Ovary (tissue), 10 donors: ENCODE measurements at places on chromosomes 1 and 21. TPM values are rescaled to one million over a fixed set of nuclear protein-coding genes. Genes with fewer than 3 reads are reported as not detected.

Gene NPPB
- not detected for total RNA-seq

Gene LRRN2
- 0.72 TPM for total RNA-seq

Gene KCNA3
- total RNA-seq = 2.1 TPM

Gene FCRL6
- 0.48 TPM for total RNA-seq

Gene ABCA4
- 0.38 TPM for total RNA-seq

Gene CADM3
- total RNA-seq = 0.94 TPM

Gene IRF6
- 3.6 TPM for total RNA-seq

DNA sequence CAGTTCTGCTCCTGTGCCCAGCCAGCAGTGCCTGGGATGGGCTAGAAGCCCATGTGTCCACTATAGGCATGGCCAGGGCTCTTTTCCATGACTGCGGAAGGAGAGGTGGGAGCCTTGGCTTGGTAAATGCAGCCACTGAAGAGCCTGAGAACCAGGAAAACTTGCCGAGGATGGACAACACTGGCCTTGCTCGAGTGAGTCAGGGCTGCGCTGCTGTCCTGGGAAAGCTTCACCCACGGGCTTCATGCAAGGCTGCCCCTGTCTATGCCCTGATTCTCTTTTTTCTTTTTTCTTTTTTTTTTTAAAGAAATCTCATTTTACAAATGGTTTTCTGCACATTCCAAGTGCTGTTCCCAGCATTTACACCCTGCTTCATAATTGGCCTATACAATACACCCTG, 156.5 kb downstream of the CAMTA1 start:
- no peaks in the 10 kb centered on the region for H3K27me3 ChIP-seq
- H3K4me1 ChIP-seq = no peaks in the 10 kb centered on the region
- H3K36me3 ChIP-seq = no peaks in the 10 kb centered on the region

DNA sequence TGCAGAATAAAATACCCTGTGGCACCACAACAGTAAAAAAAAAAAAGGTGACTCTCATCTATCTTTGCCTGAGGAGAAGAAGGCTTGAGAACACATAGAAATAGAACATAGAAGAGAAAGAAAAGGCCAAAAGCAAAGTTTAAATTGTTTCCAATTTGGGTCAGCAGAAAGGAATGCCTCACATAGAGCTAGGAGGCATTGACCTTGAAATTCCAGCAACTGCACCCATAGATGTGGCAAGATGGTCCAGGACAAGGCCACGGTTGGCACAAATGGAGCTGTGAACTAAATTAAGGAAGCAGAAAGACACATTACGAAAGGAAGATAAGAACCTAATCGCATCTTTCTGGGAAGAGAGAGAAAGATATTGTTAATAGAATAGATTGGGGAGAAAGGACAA, 588.3 kb downstream of the LMO4 start:
- DNase-seq = no peak
- H3K4me3 ChIP-seq = no peak overlapping the region
- H3K4me1 ChIP-seq = no peaks in the 10 kb centered on the region

- no peaks in the 10 kb centered on the region for H3K36me3 ChIP-seq
- no peak overlapping the region for H3K27ac ChIP-seq
- H3K27me3 ChIP-seq = no peaks in the 10 kb centered on the region
- no peak for DNase-seq
Measured at GRCh38 chr1:47561523-47562007, 123.7 kb downstream of the FOXD2 start.

DNA sequence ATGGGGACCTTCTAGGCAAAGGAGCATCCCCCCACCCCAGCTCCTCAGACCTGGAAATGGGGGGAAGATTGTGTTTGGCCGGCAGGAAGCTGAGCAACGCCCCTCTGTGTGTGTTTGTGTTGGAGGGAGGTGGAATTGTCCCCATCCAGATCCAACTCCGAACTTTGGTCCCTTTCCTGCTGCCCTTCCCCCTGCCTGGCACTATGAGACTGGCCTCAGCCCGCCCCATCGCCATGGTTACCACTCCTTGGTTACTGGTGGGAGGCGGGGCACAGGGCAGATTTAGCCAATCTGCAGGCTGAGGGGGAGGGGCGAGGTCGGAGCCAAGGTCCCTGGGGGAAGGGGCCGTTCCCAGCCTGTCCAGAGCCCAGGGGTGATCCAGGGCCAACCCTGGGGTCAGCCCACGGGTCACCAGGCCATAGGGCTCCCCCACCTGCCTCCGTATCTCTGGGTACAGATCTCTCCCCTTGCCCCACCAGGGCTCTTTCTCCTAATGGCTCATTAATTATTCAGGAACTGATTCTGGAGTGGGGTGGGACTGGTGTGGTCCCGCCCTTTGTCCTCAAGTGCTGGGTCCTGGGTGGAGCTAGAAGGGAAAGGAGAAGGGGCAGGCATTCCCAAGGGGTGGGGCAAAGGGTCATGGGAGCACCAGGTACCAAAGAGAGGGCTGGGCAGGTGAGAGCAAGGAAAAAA, 15.2 kb downstream of the PTPRF start:
- H3K4me1 ChIP-seq = peaks cover 21% of the 10 kb centered on the region
- no peaks in the 10 kb centered on the region for H3K36me3 ChIP-seq
- DNase-seq = peak; percentile 63
- H3K27ac ChIP-seq = no peak overlapping the region

DNA sequence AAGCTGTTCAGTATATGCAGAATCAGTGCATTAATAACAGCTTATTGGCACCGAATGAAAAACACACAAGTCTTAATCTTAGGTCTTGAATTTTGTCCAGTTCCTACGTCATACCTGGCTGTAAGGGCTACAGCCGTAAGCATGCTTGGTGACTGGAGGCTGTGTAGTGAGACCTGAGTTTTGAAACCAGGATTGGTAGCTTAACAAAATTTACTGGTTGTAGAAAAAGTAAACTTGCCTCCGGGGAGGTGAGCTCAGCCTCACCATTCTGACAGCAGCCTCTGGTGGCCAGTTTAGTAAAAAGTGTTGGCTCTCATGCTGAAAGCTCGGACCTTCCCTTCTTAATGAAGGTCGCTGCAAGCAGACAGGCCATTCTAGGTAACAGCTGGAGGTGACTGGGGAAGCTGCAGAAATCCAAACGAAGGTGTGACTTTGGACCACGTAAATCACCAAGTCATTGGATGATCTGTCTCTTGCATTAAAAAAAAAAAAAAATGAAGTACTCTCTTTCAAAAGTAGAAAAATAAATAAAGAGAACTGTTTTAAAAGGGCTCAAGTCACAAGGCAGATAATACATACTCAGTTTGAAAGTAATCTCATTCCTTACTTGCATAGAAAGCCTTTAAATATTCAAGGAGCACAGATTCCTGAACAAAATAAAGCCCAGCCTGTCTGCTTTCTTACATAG, 48.9 kb downstream of the HLCS start:
- H3K4me3 ChIP-seq = no peak overlapping the region
- DNase-seq = no peak
- no peaks in the 10 kb centered on the region for H3K27me3 ChIP-seq
- peaks cover 1% of the 10 kb centered on the region for H3K4me1 ChIP-seq
- no peak overlapping the region for H3K27ac ChIP-seq

DNA sequence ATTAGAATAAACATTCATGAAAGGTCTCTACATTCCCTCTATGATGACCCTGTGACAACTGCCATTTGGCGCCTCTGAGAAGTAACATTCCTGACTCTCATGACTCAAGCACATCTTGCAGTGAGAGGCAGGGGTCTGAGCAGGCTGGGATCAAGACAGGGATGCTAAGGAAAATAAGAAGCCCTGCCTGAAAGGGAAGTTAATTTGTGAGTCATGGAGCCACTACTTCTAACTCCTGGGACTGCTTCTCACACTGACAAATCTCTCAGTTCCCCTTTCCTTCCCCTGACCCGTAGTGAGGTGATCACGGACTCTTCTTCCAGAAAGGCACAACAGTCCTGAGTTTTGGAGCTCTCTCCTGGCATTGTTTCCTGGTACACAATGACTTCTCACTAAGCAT, 231.9 kb downstream of the TNR start:
- no peaks in the 10 kb centered on the region for H3K27me3 ChIP-seq
- H3K4me1 ChIP-seq = no peaks in the 10 kb centered on the region
- no peak overlapping the region for H3K4me3 ChIP-seq
- no peak for DNase-seq

GRCh38 chr1:192945390-192946130, 113.6 kb downstream of the UCHL5 start:
- DNase-seq = no peak
- H3K4me1 ChIP-seq = no peaks in the 10 kb centered on the region
- H3K36me3 ChIP-seq = no peaks in the 10 kb centered on the region
- no peaks in the 10 kb centered on the region for H3K27me3 ChIP-seq

GRCh38 chr21:38156200-38156599, 100.6 kb upstream of the KCNJ15 start:
- H3K27me3 ChIP-seq = no peaks in the 10 kb centered on the region
- H3K4me3 ChIP-seq = no peak overlapping the region
- no peaks in the 10 kb centered on the region for H3K36me3 ChIP-seq
- H3K27ac ChIP-seq = no peak overlapping the region

GRCh38 chr1:105838071-105838470, 1218.4 kb upstream of the PRMT6 start:
- no peak for DNase-seq
- no peak overlapping the region for H3K27ac ChIP-seq
- H3K27me3 ChIP-seq = peaks cover 4% of the 10 kb centered on the region

GRCh38 chr1:119683893-119684292, 27.8 kb upstream of the PHGDH start:
- no peaks in the 10 kb centered on the region for H3K27me3 ChIP-seq
- DNase-seq = no peak
- H3K4me3 ChIP-seq = no peak overlapping the region
- no peaks in the 10 kb centered on the region for H3K36me3 ChIP-seq
- H3K4me1 ChIP-seq = no peaks in the 10 kb centered on the region

- no peak overlapping the region for H3K27ac ChIP-seq
- DNase-seq = no peak
- no peaks in the 10 kb centered on the region for H3K27me3 ChIP-seq
- H3K36me3 ChIP-seq = no peaks in the 10 kb centered on the region
- peaks cover 3% of the 10 kb centered on the region for H3K4me1 ChIP-seq
- H3K4me3 ChIP-seq = no peak overlapping the region
Measured at GRCh38 chr1:235646463-235646862, 3.1 kb downstream of the GNG4 start.
